ENCODE measurements at places on chromosomes 1 and 21.
A peak's percentile ranks its signal among the peaks of the same experiment; 100 is the strongest.

DNA sequence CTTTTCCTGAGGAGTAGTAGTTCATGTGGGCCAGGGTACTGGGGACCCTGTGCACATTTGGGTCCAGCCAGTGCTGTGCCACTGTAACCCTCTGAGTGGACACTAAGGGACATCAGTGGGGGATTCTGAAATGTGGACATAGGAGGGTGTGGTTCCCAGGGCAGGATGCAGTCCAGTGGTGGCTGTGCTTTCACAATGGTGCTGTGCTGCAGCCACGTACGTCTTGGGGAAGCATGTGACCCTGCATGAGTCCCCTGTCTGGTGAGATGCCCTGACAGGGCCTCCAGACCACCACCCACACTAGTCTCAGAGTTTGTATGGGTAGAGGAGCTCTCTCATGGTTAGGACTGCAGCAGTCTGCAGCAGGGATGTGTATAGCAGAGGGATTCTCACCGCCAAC lies 37.8 kb upstream of the WNT2B start:
- DNase-seq, result no peak

GRCh38 chr1:74481607-74482006 lies 30.8 kb downstream of the LRRC53 start:
- no peak for DNase-seq

GRCh38 chr1:160167056-160167455 lies 15.7 kb downstream of the ATP1A4 start:
- DNase-seq, result no peak

DNA sequence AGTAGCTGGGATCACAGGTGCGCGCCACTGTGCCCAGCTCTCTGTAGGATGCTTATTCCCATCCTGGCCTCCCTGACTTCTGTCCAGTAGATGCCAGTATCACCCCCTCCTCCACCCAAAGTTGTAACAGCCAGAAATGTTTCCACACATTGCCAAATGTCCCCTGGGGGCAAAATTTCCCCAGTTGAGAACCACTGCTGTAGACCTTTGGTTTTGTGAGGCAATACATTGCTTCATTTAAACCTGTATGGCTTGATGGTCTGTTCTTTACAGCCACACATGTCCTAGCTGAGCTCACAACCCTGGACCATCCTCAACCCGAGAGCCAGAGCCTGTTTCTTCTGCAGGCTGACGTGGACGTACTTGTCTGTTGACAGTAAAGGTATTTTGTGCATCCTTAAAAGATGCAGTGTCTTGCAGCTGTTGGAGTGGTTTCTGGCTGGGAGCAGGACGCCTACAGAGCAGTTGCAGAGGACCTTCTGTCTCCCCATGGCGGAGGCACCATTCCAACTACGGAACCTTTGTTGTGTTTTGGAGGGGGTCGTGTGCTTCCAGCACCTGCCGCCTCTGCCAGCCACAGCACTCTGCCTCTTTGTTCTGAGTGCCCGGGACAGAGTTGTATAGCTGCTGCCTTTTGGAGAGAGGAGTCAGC lies 26.6 kb downstream of the DOP1B start:
- DNase-seq, result no peak

GRCh38 chr1:14514739-14515138 lies 83.7 kb upstream of the KAZN start:
- DNase-seq, result peak; percentile 5

- no peak for DNase-seq
Observed at GRCh38 chr1:215054266-215054665, 28.3 kb upstream of the KCNK2 start.

- no peak for DNase-seq
Observed at GRCh38 chr1:95146637-95147036, 29.5 kb downstream of the TLCD4 start.

GRCh38 chr1:237901299-237901934 lies 10.7 kb upstream of the ZP4 start:
- peak; percentile 80 for DNase-seq

GRCh38 chr1:47432071-47433036 lies 5.5 kb upstream of the FOXD2 start:
- peak; percentile 97 for DNase-seq

DNA sequence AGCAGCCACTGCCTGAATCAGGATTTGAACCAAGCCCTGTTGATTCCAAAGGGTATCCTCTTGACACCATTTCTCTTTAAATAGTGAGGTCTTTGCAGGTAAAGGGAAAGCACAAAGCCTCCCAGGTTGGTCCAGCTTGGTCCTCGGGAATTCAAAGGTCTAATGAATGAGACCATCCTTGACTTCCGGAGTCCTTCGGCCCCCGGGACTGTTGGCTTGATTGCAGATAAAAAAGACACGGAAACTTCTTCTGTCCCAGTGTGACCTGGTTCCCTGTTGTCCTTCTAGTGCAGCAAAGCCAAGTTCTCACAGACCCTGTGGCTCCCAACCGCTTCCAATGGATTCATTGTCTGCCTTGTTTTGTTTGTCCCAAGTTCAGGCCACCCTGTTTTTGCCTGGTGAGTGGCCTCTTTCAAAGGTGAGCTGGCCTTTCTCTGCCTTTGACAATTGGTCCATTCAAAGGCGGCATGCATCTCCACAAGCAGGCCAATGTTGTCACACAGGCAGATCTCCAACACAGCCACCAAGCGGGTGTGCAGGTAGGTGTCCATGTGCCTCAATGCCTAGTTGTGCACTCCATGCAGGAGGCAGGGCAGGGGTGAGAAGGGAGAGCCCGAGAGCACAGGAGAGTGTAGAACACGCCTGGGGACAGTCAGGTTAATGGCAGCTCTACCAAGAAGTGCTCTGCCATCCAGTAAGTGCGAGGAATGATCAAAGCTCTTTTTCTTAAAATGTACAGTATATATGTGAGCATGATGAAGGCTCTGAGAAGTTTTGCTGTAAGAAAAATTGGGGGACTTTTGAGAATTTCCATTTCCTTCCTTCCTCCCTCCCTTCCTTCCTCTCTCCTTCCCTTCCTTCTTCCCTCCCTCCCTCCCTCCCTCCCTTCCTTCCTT lies 82.1 kb upstream of the ZBTB40 start:
- DNase-seq, result no peak

- peak; percentile 45 for DNase-seq
Observed at GRCh38 chr1:200367841-200368534, 41.8 kb downstream of the ZNF281 start.

DNA sequence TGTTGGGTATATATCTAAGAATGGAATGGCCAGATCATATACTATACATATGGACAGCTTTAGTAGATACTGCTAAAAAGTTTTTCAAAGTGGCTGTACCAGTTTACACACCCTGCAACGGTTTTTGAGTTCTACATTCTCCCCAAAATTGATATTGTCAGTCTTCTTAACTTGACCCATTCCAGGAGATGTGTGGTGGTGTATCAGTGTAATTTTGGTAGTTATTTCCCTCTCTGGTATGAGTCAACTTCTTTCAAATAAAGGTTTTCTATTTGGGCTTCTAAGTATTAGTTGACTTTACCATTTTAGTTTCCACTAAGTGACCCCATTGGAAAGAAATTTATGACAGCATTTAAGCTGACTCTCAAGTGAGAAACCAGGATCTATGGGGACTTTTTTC lies 29.2 kb downstream of the INKA2 start:
- no peak for DNase-seq

DNA sequence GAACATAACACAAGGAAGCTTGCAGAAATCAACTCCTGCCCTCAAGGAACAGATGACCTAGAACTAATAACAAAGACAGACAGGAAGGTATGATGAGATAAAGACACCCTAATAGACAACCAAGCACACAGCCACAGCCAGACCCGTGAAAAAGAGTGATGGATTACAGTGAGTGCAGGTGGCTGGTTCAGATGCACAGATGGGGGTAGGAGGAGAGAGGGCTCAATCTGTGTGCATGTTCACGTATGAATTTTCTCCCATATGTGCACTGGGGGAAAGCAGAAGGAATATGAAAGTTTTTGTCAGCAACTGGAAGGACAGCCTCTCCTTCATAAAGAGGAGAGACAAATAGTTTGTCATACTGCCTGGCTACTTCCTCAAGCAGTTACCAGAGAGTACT lies 367.1 kb downstream of the PBX1 start:
- no peak for DNase-seq

- no peak for DNase-seq
Observed at GRCh38 chr1:161494091-161494735, 11.0 kb upstream of the FCGR2A start.

- no peak for DNase-seq
Observed at GRCh38 chr21:36040389-36040788, 19.9 kb downstream of the SETD4 start.

GRCh38 chr21:31870472-31871193 lies 2.2 kb upstream of the HUNK start:
- no peak for DNase-seq

DNA sequence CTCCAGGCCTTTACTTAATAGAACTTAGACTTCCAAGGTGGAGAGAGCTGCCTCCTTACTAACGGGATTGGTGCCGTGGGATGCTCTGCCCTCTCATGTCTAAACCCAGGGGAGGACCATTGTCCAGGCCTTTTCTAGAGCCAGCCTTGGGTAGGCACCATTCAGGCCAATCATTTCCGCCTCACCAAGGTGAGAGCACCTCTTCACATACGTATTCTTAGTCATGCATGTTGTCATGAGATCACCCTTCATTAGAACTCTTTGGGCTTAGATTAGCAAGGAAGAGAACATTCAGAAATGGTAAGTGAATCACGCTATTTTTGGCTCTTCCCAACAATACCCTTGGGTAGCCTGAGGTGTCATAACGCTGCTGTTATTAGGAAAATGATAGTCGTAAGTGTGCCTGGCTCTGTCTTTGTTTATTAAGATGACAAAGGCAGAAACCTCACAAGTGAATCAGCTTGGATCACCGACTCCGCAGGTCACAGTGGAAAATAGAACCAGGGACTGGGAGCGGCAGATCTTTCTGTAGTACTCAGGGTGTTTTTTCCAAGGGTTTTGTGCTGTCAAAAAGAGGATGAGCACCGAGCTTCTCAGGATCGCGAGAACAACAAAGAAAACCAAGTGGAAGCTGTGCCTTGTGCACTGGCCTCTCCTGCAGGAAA lies 55.0 kb downstream of the HUNK start:
- no peak for DNase-seq

DNA sequence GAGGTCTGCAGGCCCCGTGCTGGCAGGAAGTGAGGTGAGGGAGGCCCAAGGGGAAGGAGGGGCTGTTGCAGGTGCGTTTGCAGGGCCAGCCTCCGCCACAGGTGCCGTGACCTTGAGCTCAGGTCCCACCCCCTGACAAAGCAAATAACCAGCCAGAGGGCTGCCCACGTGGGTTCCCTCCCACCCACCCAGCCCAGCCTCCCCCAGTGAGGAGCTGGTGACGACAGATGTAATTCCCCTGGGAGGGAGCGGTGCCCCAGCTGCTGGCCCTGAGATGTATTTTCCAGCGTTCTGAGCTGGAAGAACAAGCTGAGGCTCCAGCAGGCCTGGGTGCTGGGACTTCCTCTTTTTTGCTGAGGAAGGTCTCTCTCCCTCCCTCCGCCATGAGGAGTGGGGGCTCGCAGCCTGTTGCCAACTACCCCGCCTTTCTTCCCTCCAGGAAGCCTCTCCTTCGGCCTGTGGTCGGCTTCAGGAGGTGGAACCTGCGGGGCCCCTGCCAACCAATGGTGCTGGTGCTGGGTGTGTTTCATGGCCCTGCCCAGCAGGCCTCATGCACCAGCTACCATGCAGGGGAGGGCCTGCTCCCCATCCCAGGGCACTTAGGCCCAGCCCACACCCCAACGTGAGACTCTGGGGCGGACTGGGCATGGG lies 153.2 kb downstream of the PRDM16 start:
- DNase-seq, result peak; percentile 71

GRCh38 chr1:43853161-43853921 lies 80.3 kb upstream of the ARTN start:
- DNase-seq, result peak; percentile 24

DNA sequence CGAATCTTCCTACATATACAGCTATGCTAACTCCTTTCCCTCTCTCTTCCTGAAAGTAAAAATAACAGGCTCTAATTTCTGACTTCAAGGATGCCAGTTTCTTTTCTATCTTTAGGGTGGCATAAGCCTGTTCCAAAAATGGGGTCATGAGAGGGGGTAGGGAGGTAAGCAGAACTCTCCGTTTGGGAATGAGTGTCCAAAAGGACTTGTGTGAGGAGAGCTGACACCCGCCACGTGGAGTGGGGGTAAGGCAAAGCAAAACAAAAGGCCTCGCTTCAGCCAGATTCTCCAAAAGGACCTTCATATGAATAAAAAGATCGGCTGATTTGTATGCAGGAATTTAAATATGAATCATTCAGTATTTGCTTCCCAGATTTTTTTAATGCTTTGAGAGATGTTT lies 28.6 kb downstream of the PLPPR4 start:
- DNase-seq, result no peak

DNA sequence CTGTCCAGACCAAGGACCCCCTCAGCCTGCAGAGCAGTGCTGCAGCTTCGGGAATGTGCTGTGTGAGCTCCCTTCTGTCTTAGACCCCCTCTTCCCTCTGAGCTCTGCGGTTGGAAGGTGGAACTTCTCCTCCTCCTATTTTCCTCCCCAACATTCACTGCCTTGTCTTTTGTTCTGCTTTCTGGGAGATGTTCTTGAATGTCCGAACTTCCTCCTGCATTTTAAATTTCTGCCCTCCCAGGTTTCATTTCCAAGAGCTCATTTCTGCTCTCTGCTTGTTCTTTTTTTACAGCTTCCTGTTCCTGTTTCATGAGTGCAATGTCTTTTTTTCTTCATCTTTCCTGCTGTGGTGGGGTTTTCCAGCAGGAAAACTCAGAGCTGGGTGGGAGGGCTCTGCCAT lies 29.3 kb downstream of the RRP1 start:
- no peak for DNase-seq

- DNase-seq, result peak; percentile 87
Observed at GRCh38 chr1:3312898-3313575, 141.4 kb upstream of the ARHGEF16 start.

DNA sequence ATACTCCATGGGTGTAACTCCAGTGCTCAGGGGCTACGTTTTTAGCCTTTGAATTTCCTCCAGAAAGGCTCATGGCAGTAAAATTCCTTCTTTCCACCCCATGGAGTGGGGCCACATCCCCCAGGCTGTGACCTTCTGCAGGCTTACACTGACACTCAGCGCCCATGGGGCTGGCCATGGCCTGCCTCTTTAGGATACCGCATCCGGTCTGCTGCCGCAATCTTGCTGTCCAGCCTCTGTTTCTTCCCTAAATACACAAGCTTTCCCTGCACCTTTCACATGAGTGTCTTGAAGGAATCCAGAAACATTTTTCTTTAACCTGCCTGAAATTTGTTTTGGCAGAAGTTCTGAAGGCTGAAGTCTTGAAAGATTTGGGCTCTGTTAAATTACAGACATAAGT lies 170.5 kb downstream of the NTMT2 start:
- no peak for DNase-seq

GRCh38 chr1:155003766-155004351 lies 1.3 kb downstream of the ZBTB7B start:
- DNase-seq, result peak; percentile 81

GRCh38 chr1:3454811-3455618 lies 550 bp downstream of the ARHGEF16 start:
- peak; percentile 92 for DNase-seq

DNA sequence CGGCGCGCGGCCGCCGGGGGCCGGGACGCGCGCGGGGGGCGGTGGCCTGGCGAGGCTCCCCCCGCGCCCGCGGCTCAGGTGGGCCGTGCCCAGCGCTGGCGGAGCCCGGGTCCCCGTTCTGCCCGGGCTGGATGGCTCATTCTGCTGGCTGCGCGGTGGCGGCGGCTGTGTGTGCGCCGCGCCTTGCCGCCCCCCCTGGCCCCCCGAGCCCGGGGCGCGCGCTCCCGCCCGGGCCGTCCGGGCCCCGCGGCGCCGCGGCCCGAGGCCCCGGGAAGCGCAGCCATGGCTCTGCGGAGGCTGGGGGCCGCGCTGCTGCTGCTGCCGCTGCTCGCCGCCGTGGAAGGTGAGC lies at the start of gene EPHB2:
Gene EPHB2 (plus strand): TSS at position 139 of the 349 bp plus-strand sequence. CDS start 144 bp downstream, at position 283.
- DNase-seq, result peak; percentile 76

All from endodermal cell (in vitro differentiated cells).